Osteoblast (primary cell): ENCODE measurements at places on chromosomes 4 and X.

DNA sequence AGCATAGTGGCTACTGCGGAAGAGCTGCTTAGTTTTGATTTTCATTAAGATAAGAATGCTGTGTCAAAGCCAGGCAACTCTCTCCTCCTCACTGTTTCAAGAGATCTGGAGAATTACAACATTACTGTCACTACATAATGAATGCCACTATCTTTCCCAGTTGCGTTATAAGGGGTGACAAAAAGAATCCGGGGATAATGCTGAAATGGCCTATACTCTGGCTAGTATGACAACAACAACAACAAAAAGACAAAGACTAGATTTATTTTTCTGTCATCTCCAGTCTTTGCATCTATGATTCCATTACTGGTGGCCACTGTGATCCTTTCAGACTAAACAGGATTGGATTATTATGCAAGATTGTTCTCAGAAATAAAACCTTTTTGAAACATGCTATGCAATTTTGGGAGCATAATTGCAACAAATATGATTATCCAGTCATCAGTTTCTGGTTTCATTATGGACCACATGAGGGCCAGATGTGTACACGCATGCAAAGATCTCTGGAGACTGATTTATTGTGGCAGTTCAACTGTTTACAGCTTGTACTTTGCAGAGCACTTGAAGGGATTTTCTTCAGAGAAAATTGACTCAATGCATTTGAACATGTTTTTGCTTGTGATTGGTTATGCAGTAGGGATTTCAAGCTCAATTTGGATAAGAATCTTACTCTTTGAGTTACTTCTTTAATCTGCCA is 31.1 kb upstream of the SPANXB1 start:
- peak; percentile 70 for DNase-seq

DNA sequence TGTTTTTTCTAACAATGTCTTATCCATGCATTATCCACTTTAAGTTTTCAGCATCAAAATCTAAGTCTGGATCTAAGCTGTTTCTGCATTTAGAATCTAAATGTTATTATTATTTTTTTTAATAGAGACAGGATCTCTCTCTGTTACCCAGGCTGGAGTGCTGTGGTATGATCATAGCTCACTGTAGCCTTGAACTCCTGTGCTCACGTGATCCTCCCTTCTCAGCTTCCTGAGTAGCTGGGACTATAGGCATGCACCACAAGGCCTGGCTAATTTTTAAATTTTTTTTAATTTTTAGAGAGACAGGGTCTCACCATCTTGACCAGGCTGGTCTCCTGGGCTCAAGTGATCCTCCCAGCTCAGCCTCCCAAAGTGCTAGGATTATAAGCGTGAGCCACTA is 52.7 kb downstream of the WDR19 start:
- no peak for DNase-seq

GRCh38 chrX:75038925-75039324 is 113.7 kb upstream of the NEXMIF start:
- no peak for DNase-seq

- DNase-seq, result peak; percentile 31
Measured at GRCh38 chrX:153321381-153322124, at the start of gene PNMA6F. TSS of gene PNMA6F (minus strand) at chrX:153321767. CDS start at chrX:153320674, 1,093 bp downstream.

DNA sequence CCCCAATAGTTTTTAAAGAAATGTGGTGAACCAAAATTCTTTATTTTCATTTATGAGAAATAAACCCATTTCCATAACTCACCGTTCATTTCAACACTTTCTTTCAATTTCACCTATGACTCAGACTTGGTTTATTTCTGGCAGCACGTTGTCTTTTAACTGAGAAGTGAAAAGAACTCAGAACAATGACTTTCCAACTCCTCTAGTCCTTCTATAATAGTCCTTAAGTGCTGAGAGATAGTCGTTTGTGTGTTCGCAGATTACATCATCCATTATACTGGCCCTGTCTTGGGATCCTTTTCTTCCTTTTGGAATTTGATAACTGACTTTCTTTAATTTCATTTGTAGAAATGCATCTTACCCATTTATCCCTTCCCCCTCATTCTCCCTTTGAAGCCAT is 113.6 kb downstream of the GLUD2 start:
- no peak for DNase-seq

- peak; percentile 90 for DNase-seq
Measured at GRCh38 chr4:159105761-159106243, 2.9 kb downstream of the RAPGEF2 start.

GRCh38 chr4:8267077-8267476 is 2.5 kb upstream of the HTRA3 start:
- DNase-seq, result peak; percentile 98

GRCh38 chrX:386239-386767 is 404 bp downstream of the PPP2R3B start:
- peak; percentile 91 for DNase-seq

DNA sequence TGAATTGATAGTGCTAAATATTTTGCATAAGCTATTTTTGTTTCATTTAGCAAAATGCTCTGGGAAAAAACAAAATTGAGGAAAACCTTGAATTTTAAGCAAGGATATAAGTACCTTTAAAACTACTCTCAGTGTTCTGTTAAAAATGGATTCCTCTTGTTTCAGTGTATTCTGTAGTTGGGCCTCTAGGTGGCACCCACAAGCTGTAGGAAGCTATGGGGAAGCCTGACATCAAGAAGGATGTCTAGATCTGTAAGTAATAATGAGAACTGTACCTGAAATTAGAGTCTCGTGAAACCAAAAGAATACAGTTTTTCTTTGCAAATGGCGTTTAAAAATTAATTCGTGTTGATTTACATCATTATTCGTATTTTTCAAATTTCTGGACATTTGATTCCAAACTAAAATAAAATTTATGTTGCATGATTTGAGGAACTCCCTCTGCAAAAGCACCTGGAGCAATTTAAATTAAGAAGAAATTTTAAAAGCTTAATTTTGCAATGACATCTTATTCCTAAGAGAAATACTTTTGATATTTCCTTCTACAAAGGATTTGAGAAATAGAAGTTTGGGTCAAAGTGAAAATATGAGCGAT is 51.2 kb downstream of the TMPRSS11E start:
- DNase-seq, result peak; percentile 58

DNA sequence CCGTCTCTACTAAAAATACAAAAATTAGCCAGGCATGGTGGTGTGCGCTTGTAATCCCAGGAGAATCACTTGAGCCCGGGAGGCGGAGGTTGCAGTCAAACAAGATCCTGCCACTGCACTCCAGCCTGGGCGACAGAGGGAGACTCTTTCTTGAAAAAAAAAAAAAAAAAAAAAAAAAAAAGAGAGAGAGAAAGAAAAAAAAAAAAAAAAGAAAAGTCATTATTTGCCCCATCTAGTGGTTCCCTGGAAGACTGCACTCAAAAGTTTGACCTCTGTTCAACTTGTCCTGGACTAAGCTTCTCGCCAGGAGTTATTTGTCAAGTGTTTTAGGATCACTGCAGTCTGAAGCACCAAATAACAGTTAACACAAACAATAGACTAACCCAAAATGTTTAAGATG is 45.3 kb upstream of the KCTD8 start:
- DNase-seq, result no peak

DNA sequence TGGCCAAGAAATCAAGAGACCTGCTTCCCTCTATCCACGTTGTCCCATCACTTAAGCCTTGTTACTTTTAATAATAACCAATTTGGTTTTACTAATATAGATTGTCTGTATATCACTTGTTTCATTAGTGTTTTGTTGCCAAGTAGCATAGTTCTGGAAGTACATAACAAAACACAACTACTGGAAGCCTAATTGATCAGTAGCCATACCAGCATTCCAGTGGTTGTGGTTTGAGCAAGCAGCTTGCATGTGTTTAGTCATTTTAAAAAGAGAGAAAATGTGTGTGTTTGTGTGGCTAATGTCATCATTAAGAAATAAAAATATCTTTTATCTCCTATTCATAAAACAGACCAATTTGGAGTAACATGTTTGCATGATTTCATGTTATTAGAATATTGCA is 70.8 kb downstream of the PTPN13 start:
- DNase-seq, result peak; percentile 65

DNA sequence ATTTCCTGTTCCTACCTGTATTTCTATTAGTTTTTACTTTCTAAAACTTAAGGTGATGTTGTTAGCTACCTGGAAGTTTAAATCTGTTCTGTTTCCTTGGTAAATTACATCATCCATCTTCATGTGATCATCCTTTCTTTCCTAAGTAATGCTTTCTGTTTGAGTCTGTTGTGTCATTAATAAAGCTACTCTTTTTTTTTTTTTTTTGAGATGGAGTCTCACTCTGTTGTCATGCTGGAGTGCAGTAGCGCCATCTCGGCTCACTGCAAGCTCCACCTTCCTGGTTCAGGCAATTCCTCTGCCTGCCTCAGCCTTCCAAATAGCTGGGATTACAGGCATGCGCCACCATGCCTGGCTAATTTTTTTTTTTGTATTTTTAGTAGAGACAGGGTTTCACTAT is 73.3 kb downstream of the FIP1L1 start:
- DNase-seq, result no peak

DNA sequence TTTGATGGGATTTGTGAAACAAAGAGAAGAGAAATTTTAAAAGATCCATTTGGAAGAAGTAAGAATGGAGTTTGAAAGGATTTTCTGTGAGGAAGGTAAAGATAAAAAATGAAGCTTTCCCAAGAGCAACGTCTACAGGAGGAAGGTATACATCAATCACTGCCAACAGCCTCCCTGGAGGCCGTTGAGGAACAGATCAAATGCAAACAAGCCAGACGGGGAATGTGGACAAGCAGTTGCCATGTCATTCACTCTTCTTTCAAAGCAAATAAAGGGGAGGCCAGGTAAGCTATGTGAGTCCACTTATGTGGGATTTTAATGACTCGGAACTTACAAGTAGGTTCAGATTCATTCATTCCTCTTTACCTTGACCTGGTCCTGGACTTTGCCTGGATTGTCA is 1020.5 kb upstream of the AGA start:
- DNase-seq, result no peak
